SJCRH30 (cell line): ENCODE measurements at places on chromosomes 12 and 14. TPM values are rescaled to one million over a fixed set of nuclear protein-coding genes. Genes with fewer than 3 reads are reported as not detected.

DNA sequence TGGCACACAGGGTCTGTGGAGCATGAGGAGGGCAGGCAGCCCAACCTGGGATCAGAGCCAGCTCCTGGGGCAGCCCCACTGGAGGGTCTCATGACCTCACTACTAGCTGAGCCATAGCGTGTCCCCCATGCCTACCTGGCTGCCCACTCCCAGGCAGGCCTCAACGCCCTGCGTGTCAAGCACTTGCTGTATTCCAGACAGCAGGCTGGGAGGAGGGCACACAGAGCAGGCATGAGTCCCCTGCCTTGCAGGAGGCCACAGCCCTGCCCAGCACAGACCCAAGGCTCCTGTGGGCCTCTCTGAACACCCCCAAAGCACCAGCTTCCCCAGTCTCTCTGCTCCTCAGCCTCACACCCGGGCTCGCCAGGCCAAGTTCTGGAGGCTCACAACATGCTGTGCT is 64.0 kb downstream of the IQSEC3 start:
- H3K27me3 ChIP-seq, result peaks cover 26% of the 10 kb centered on the region; the same call in 1 of the 2 replicates
- H3K4me3 ChIP-seq, result no peak overlapping the region
- H3K4me1 ChIP-seq, result no peaks in the 10 kb centered on the region
- DNase-seq, result no peak

DNA sequence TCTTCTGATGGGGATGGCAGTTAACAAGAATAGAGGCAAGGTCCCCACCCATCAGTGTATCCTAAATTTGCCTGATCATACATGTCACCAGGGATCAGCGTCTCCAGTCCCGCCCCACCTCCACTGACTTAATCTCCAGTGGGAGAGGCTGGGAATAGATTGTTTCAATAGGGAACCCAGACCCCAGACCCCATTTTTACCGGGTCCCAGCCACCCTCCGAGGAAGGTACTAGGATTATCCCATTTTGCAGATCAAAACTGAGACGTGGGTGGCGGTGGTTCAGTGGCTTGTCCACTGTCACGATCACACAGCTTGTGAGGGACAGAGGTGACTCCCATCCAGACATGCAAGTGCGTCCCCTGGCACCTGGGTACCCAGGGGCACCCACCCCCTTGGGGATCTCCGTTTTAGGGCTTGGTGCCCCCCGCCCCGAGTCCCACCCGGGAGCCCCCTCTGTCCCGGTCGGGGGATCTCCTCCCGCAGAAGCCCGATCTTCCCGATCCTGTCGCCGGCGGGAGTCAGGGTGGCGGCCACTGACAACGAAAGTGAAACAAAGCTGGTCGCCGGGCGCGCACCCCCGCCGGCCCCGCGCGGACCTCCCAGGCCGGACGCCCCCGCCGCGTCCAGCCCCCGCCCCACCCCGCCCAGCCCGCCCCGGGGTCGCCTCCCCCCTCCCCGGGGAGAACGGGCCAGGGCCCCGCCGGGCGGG is 523 bp downstream of the WSB2 start:
- H3K27ac ChIP-seq, result peak overlapping the region; percentile 65
- DNase-seq, result peak; percentile 27
- peak overlapping the region; percentile 74 for H3K4me3 ChIP-seq
- no peaks in the 10 kb centered on the region for H3K36me3 ChIP-seq

Gene PRIMA1
- not detected in 2 replicates for total RNA-seq

GRCh38 chr12:66168410-66168809 is 1.4 kb downstream of the TMBIM4 start:
- peaks cover 11% of the 10 kb centered on the region for H3K4me1 ChIP-seq
- peak overlapping the region; percentile 98 for H3K27ac ChIP-seq
- DNase-seq, result no peak
- H3K4me3 ChIP-seq, result peak overlapping the region; percentile 87
- peaks cover 17% of the 10 kb centered on the region for H3K36me3 ChIP-seq
- no peaks in the 10 kb centered on the region for H3K27me3 ChIP-seq

- H3K4me3 ChIP-seq, result no peak overlapping the region
- no peak overlapping the region for H3K27ac ChIP-seq
- DNase-seq, result no peak
- H3K4me1 ChIP-seq, result peaks cover 13% of the 10 kb centered on the region
- no peaks in the 10 kb centered on the region for H3K36me3 ChIP-seq
Measured at GRCh38 chr12:41286426-41286825, 98.3 kb downstream of the PDZRN4 start.

DNA sequence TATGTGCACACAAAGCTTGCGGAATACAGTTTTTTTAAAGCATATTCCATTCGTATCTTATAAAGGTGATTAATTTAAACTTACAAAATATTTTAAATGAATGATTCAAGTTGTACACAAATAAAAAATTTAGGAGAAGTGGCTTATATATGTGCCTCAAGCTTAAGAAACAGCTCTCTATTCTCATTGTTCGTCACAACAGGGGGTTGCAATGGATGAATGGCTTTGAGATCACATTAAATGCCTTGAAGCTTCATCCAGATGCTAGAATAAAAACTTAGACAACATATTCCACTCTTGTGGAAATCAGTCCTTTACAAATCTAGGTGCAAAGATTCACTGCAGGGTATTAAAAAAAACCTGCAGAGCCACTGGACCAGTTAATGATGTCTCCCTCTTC is 303.9 kb upstream of the LRFN5 start:
- no peak for DNase-seq
- H3K27ac ChIP-seq, result no peak overlapping the region
- H3K4me3 ChIP-seq, result no peak overlapping the region
- H3K36me3 ChIP-seq, result no peaks in the 10 kb centered on the region
- no peaks in the 10 kb centered on the region for H3K4me1 ChIP-seq
- H3K27me3 ChIP-seq, result no peaks in the 10 kb centered on the region

DNA sequence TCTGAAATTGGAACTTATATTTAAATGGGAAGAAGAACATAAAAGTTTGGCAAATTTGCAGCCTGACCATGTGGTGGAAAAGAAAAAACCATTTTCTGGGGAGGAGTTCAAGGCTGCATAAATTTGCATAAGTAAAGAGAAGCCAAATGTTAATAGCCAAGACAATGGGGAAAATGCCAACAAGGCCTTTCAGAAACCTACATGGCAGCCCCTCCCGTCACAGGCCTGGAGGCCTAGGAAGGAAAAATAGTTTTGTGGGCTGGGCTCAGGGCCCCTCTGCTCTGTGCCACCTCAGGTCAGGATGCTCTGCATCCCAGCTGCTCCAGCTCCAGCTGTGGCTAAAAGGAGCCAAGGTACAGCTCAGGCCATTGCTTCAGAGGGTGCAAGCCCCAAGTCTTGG is 67.6 kb upstream of the CCDC60 start:
- H3K27me3 ChIP-seq, result no peaks in the 10 kb centered on the region
- no peak overlapping the region for H3K4me3 ChIP-seq
- no peak overlapping the region for H3K27ac ChIP-seq
- no peaks in the 10 kb centered on the region for H3K36me3 ChIP-seq
